ENCODE measurements at places on chromosomes 6 and 20.

GRCh38 chr20:31923388-31924331, 28.2 kb downstream of the PDRG1 start:
- DNase-seq, result peak; percentile 16

DNA sequence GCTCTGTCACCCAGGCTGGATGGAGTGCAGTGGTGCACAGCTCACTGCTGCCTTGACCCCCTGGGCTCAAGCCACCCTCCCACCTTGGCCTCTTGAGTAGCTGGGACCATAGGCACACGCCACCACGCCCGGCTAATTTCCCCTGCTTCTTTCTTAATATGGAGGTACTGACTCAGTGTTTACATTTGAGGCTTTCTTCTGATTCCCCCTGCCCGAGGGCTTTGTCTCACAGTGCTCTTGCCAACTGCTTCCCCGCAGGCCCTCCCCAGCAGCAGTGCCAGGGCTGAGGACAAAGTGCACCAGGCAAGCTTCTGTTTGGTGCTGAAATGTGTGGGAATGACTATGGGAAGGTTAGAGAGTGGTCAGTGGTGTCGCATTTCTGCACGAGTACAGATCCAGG, 34.8 kb downstream of the NR2E1 start:
- no peak for DNase-seq

GRCh38 chr20:1247689-1248088, 18.4 kb upstream of the SNPH start:
- no peak for DNase-seq

DNA sequence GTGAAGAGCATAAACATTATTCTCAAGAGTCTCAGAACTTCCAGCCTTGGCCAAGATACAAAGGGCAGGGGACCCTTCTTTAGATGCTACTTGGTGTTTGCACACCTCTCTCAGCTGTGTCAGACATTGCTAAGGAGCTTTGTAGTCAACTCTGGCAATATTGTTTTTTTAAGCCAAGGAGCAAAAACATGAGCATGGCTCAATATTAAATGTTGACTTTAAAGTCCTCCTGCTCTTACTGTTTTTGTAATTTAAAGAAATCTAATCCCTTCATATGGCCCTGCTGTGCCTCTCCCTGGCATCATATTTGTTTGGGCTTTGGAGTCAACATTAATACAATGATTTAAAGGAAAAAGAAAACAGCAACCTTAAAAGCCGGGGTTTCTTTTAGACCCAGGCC, 67.9 kb upstream of the TMEM170B start:
- no peak for DNase-seq

GRCh38 chr6:44333273-44333919, 9.1 kb upstream of the SPATS1 start:
- DNase-seq, result no peak

DNA sequence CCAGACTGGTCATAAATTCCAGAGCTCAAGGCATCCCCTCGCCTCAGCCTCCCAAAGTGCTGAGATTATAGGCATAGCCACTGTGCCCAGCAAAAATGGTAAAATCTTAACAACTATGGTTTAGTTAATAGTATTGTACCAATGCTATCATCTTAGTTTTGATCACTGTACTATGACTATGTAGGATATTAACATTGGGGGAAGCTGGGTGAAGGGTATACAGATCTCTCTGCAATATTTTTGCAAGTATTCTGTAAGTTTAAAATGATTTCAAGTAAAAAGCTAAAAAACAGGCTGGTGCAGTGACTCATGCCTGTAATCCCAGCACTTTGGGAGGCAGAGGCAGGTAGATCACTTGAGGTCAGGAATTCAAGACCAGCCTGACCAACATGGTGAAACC, 7.8 kb downstream of the PIGU start:
- DNase-seq, result no peak

DNA sequence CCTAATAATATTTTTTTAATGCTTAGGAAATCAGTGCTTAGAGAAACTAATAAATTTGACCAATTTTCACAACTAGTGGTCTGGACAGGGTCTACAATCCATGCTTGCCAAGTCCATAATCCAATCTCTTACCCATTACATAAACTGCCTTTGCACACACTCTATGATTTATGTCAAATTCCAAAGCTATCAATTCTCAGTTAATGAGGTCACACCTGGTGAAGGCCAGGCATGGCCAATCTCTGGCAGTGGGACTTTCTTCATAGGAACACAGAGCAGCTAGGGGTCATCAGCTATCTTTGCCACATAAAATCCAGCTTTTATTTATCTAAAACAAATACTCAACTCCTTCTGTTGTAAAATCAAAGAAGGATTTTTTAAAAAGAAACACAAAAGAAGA, 21.2 kb downstream of the PAK5 start:
- DNase-seq, result no peak

- no peak for DNase-seq
Measured at GRCh38 chr6:150189122-150189521, 46.3 kb downstream of the PPP1R14C start.

- no peak for DNase-seq
Measured at GRCh38 chr6:73657201-73657600, 3.4 kb upstream of the SLC17A5 start.

DNA sequence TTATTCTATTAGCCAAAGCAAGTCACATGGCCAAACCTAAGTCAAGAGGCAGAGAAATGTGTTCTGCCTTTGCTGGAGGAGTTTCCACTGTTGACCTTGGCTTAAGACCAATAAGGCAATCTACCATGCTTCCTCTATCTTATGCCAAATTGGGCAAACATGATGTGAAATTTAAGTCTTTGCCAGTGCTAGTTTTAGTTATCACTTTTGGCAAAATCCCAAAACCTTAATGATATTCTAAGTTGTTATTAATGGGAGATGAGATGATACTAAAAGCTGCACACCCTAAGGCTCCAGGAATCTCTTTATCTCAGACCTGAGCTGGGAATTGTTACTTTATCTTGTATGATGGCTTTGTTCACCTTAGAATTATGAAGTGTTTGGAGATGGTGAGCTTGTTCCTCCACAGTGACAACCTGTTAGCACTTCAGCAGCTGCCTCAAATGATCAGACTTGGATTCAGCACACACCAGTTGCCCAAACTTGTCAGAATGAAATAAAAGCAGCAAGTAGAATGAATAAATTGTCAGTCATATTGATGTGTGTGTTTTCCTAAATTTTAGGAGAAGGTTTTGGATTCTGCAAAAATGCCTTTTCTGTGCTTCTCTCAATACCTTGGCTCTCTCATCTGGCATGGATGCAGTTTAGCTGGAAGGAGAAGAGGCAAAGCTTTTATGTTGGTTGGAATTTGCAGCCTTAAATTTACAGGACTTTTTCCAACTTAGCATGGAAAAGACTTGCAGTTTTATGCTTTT, 49.3 kb downstream of the RIN2 start:
- DNase-seq, result no peak

DNA sequence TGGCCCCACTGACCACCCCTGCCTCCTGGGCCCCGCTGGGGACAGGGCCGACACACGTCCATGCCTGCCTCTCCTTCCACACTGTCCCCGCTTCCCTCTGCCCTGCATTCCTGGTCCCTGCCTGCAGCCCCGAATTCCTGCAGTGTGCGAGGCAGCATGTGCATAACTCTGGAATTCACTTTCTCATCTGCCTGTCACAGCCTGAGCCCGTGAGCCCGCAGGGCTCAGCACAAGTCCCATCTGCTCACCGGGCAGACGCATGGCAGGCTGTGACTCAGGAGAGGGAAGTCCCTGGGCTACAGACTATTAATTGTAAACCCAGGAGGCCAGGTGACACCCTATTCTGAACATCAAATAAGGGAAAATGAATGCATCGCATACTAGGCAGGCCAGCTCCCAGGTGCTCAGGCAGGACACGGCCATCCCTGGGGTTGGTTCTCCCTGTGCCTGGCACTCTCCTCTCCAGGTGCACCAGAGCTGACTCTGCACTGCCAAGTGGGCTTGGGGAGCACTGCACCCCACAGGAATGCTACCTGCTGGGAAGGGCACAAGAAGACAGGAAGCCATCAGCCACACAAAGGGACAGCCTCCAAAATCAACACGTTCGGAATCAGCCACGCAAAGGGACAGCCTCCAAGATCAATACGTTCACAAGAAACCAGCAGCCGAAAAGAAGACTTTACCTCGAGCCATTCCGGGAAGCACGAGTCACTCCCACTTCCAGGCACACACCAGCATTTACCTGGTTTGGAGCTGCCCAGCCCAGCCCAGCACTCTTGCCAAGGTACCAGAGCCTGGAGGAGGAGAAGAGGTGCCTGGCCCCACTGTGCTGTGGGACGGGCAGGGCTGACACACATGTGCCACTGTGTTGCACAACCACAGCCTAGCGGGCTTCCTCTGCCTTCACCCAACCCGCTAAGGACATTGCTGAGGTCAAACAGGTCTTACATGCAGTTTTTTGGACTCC, 65.9 kb downstream of the DLL1 start:
- no peak for DNase-seq

GRCh38 chr6:87789198-87789899, 87.3 kb upstream of the AKIRIN2 start:
- DNase-seq, result no peak

GRCh38 chr20:9597547-9597946, 83.2 kb downstream of the LAMP5 start:
- no peak for DNase-seq

DNA sequence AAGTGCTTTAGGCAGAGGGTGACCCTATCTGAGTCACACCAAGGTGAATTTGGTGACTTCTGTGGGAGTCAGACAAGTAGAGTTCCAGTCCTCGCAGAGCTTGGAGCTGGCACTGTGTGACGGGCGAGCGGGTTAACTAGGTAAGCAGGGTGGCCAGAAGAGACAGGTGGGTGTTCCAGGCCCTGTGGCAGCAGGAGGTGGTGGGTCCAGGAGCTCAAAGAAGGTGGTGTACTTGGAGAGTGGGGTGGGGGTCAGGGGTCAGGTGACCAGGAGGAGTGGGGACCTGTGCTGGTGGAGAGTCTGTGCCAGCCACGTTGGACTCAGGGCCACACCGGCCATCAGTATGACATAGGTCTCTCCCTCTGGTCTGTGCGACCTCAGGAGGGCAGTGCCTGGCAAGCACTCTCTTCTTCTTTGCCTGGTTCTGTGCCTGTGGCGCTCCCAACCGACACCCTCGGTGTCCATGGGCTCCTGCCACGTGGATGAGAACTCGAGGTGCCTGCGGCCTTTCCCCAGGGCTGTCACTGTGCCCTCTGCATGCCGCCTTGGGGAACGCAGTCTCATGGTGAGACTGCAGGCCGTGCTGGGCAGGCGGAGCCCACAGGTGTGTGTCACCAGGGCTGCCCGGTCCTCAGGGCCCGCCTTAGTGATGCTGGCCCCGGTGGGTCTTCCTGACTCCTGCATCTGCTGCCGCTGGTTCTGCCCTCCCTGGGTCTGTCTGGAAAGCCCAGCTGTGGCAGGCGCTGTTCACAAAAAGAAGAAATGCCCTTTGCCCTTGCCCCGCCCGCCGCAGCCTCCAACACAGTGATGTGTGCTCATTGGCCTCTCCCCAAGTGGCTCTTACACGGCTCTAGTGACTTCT, 1.6 kb downstream of the MRGBP start:
- DNase-seq, result no peak

DNA sequence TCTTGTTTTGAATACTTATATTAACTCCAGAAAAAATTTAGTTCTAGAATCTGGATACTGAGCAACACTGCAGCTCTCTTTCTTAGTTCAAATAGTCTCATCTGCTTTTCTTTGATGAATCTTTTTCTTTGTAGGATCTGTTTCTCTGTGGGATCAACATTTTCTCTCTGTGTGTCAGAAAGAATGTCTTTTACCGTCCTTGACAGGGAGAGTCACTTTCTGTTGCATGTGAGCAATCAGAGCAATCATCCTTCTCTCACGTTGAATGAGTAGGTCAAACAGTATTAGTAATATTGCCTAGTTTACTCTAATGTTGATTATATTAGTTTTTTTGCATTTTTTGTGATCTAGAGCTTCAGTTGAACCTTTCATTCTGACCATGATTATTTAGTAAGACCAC, 130.9 kb downstream of the TRMT11 start:
- no peak for DNase-seq

DNA sequence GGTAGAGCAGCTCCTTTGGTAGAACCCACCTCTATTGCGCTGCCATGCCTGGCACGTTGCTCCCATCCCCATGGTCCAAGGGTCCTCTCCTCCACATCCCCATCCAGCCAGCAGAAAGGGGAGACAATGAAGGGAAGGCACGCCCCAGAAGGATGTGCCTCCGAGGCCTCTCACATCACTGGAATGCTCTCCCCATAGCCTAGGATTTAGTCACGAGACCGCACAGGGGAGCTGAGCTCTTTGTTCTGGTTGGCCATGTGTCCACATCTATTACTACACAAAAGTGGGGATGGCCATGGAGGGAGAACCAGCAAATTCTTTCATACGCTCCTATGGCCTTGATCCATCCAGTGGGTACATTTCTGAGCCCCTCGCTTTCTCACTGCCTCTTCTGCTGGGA, 60.5 kb upstream of the SALL4 start:
- DNase-seq, result no peak

- no peak for DNase-seq
Measured at GRCh38 chr6:107800564-107801164, 23.4 kb downstream of the SCML4 start.

DNA sequence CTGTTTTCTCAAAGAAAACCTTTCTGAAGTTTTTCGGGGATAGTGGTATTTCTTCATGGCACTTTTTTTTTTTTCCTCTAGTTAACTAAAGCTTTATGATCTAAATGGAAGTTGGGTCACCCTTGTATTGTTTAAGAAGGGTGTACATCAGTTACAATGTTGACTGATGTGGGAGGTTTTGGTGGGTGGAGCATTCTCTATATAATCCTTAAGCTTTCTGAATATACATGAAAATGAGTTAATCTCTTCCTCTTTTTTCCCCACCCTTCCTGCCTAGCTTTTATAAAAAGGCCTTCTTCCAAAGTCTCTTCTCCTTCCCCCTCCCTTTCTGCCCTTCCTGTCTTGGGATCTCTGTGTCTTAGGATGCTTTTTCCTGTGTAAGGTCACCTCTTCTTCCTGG, 47.2 kb downstream of the DHX35 start:
- DNase-seq, result no peak

DNA sequence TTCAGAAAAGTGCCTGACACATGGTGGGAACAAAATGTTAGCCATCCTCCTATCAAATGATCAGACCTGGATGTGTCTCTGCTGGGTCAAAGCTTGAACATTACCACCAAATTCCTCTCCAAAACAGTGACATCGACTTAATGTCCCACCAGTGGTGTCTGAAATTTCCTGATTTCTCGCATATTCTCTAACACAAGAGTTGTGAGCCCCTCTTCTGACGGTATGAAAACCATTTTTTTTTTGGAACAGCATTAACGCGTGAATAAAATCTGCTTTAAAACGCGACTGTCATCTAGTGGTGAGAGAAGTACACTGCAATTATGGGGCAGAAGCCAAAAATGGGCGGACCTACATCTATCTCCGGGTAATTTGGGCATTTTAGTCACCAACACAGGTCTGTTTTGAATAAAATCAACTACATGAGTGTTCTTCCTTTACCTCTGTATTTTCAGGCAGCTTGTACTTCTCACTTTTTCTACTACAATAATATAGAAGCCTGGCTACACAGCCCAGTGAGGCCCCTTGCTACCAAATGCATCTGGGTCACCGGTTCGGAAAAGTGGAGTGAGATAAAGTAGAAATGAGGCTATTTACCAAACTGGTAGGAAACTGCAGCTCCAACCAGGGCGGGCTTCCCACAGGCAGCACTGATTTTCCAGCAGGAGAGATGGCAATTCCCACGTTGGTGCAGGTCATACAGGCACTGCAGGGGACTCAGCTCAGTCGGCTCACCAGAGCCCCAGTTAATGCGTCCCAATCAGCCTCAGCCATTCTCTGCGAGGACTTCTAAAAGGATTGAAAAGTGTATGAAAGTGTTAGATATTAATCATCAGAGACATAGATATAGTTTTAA, 27.4 kb downstream of the MGME1 start:
- DNase-seq, result peak; percentile 62
